Hair follicular keratinocyte (primary cell): ENCODE measurements at places on chromosomes 3 and 15. TPM values are rescaled to one million over a fixed set of nuclear protein-coding genes. Genes with fewer than 3 reads are reported as not detected.

NEK11 gene
- total RNA-seq = 2.9 and 7.7 TPM in 2 replicates

CHRM5 gene
- total RNA-seq = not detected in 2 replicates

COL6A5 gene
- not detected in 2 replicates for total RNA-seq

ST8SIA2 gene
- not detected in 2 replicates for total RNA-seq

SLC33A1 gene
- 32.8 and 40.9 TPM in 2 replicates for total RNA-seq

SERINC4 gene
- not detected in 2 replicates for total RNA-seq

EXD1 gene
- total RNA-seq = 0.57 TPM in 1 of 2 replicates, not detected in the other

TEX55 gene
- total RNA-seq = not detected in 2 replicates

LRRC31 gene
- not detected in 2 replicates for total RNA-seq
